Activated T-helper 2 cell treated with anti-CD3 and anti-CD28 coated beads, Interferon-gamma antibody, Interleukin-2, Interleukin-4, amounts not matched to agents 10 μg/mL and 5 μg/mL and 100 μg/mL, durations not matched to agents 14 hours and 24 hours and 36 hours (primary cell): ENCODE measurements at places on chromosomes 3 and 15.

DNA sequence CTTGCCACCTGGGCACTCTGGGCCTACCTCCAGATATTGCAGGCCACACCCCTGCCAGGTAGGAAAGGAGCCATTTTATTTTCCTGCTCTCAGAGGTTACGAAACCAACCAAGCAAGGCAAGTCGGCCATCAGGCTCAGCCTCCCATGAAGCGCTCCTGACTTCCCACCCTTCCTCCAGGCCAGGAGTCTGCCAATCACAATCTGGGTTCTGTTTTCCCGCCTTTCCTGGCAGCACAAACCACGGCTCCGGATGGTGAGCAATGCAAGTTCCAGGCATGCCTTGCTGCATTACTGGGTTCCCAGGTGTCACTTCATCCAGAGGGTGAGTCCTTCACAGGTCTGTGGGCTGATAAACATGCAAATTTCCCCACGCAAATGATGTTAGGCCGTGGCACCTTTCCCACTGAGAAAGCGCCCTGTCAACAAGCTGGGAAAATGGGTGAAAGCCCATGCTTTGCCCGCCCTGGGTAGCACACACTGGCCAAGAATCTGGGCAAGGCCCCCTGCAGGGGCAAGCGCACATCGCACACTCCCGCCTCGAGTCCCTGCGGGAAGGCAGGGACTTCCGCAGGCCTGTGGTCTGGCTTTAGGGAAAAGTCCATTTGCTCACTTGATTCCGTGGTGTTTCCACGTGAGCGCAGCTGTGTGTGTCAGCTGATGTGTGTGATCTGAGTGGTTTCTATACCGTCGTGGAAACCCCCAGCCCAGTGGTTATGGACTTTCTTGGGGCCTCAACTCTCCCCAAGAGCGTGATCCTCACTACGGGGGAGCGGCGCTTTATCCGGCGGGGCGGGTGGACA is 61.6 kb upstream of the RYK start:
- H3K36me3 ChIP-seq, result no peaks in the 10 kb centered on the region
- no peak overlapping the region for H3K27ac ChIP-seq
- H3K4me3 ChIP-seq, result no peak overlapping the region
- H3K27me3 ChIP-seq, result peaks cover 44% of the 10 kb centered on the region

- no peaks in the 10 kb centered on the region for H3K4me1 ChIP-seq
- H3K36me3 ChIP-seq, result no peaks in the 10 kb centered on the region
- no peak overlapping the region for H3K4me3 ChIP-seq
Measured at GRCh38 chr15:32942401-32942841, 224.6 kb downstream of the GREM1 start.

DNA sequence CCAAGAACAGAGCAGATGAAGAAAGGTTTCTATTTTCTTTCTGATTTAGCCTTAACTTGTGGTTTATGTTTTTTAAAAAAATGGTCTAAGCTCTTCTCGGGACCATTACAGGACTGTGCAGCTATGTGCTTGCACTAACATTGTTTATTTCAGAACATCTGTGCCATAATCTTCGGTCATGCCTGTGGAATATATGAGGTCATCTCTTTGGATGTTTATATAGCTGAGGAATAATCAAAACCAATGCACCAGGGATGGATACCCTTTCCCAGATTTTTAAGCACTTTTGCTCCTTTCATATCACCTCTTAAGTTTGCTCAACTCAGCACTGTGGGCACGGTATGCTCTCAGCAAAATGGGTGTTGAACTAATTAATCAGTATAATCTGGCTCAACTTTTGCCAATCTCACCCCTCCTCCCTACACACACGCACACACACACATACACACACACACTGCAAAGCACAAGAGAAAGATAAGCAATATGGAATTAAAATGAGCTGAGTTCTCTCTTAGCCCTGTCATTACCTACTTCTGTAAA is 268.5 kb upstream of the TMC3 start:
- no peaks in the 10 kb centered on the region for H3K36me3 ChIP-seq
- no peak for DNase-seq
- H3K4me3 ChIP-seq, result no peak overlapping the region
- no peak overlapping the region for H3K27ac ChIP-seq

DNA sequence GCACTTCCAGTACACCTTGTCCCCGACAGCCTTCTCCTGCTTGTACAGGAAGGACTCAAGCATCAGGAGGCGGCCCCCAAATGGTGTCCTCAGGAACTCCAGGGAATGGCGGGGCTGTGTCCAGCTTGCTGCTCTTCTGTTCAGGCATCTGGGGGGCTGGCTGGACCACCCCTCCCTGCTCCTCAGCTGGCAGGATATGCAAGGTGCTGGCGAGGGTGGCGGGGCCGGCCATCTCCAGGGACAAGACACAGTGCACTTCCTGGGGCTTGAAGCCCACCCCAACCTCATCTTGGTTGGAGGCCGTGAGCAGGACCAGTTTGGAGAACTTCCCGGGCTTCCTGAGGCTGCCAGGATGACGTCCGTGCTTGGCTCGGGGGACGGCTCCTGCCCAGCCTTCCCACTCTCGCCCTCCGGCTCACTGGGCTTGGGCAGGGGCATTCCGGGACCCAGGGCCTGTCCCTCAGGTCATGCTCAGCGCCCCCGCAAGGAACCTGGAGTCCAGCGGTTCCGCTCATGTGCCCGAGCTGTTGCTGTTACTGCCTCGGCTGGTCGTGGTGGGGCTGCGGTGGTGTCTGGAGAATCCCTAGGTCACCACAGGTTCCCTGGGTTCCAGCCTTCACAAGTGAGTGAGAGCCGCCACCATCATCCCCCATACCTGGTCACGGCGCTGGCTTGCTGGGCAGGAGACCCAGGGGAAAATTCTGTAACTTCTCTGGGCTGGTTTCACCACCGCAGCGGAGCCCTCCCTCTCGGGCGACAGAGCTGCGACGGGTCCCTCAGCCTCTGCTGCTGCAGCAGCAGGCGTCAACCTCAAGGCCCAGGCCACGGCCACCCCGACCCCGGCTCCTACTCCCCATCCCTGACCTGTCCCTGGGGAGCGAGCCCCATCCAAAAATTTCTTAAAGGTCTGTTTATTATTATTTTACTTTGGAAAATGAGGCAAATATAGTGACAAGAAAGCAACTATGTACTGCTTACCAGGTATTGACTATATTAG is 82.8 kb upstream of the FXR1 start:
- H3K4me3 ChIP-seq, result no peak overlapping the region
- no peaks in the 10 kb centered on the region for H3K36me3 ChIP-seq
- no peaks in the 10 kb centered on the region for H3K27me3 ChIP-seq

DNA sequence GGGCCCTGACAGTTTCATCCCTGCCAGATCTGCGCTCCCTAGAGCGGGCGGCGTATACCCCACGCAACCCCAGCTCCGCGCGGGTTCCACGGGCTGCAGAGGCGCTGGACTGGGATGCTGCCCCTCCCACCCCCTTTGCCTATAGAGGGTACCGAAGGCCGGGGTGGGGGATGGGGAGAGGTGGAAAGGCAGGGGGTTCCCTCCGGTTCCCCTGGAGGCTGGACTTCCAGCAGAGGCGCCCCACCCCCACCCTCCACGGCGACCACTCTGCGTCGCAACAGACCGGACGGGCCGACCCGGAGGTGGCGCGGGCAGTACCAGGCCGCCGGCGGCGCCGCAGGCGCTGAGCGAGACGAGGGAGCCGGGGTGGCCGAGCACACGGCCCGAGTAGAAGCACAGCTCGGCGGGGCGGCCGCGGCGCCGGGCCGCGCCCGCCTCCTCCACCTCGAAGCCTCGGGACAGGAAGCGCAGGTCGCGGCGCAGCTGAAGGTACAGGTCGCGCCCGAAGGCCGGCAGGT is 995 bp downstream of the ADAMTS17 start:
- DNase-seq, result no peak
- H3K27me3 ChIP-seq, result peaks cover 54% of the 10 kb centered on the region
- peak overlapping the region; percentile 65 for H3K4me3 ChIP-seq
- H3K27ac ChIP-seq, result no peak overlapping the region
- no peaks in the 10 kb centered on the region for H3K36me3 ChIP-seq
